ENCODE measurements at places on chromosomes 2 and 18.

DNA sequence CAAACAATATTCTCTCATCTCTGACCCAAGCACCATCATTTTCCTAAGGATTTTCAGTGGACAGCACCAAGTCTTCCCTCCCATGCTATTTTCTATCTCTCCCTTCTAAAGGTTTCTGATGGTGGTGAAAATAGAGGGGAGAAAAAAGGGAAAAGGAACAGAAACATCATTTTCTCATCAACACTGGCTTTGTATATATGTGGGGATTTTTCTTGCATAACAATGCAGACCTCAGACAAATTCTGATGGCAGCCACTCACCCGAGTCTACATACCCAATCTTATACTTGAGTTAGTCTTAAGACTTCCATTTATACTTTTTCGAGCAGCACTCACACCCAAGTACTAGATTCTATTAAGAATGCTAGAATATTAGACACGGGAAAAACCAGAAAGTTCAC is 95.8 kb downstream of the TMEM163 start:
- DNase-seq = no peak

DNA sequence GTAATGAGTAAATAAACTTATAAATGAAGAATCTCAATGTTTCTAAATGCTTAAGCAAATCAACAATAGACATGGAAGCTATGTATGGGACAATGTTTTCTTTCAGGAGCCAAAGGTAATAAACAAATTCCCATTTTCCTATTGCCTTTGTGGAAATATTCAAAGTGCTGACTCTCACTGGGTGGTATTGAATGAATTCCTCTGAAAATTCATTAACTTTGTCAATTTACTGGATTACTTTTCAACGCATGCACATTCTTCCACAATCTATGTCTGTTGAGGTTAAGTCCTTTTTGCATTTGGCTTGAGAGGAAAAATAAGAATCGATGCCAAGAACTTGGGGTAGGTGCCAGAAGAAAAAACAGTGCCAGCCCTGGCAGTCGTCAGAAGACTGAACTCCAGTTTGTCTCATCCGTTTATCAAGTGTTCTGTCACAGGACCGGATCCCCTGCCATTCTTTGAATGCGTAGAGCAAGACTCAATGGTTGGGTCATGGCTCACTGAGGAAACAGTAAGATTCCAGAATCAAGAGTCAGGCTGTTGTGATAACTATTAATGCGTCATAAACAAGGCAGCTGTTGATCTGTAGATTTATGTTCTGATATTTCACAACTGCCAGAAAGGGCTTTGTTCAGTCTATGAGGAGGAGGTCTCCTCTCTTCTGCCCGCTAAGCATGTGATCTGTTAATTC is 133.3 kb downstream of the GFPT1 start:
- no peak for DNase-seq

DNA sequence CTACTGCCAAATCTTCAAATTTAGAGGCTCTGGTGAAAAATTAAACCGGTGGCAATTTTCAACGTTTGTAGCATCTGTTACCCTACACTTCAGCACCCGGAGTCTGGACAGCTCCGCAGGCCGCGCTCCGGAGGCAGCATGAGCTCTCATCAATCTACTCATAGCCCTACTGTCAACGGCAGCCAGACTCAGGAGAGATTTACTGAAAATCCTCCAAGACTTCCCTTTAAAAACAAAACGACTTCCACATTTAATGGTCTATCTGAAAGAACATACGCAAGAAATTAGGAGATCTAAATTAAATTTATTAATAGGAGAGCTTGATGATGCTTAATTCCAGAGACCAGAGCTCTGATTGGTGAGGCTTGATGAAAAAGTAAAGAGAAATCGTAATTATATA is 970 bp upstream of the ADCYAP1 start:
- DNase-seq = no peak

DNA sequence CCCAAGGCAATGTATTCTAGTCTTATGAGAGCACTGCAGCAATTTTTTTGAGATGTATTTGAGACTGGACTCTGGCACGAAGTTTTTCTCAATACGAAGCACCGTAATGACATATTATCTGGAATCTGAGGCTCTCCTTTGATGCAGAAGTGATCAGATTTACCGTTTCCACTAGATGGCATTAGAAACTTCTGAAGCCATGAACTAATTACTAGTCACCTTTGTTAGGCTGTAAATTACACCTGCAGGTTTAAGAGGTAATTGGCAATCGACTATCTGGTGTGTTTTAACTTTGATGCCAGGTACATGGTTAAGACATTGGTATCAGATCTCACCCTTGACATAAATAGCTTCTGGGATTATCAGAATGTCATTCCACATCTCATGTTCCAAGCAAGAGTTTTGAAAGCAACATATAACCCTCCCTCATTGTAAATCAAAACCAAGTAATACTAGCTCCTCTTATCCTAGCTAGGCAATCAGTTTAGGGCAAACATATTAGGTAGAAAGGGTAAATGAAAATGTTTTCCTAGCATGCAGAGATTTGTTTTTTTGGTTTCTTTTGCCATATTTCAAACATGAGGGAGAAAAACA is 254.6 kb upstream of the SPRED2 start:
- DNase-seq = no peak

- DNase-seq = no peak
Observed at GRCh38 chr2:39094717-39095363, 26.0 kb downstream of the SOS1 start.

DNA sequence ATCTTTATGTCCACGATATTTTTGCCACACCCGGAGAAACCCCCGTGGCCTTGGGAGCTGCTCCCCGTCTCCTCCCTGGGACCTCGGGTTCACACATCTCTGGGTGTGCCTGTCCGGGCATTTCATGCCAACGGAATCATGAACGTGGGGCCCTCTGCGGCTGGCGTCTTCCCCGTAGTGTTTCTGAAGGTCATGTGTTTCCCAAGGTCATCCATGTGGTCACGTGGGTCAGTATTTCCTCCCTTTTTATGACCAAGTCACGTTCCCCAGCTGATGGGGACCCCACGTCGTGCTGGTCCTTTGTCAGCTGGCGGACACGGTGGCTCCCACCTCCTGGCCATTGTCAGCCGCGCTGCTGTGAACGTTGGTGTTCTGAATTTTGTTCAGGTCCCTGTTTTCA is 135.7 kb downstream of the NFATC1 start:
- no peak for DNase-seq

DNA sequence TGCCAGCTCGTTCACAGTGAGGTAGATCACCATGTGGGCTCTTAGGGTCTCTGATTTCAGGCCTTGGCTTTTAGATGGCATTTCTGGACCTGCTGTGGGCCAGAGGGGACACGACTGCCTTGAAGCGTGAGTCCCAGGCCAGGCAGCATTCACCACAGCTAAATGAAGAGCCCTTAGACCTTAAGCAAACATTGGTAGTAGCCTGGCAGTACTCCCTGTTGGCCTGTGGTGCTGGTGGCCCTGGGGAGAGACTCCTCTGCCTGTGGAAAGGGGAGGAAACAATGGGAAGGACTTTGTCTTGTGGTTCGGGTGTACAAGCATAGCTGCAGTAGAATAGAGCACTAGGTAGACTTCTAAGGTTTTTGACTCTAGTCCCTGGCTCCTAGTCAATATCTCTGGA is 456.0 kb upstream of the DCC start:
- no peak for DNase-seq

DNA sequence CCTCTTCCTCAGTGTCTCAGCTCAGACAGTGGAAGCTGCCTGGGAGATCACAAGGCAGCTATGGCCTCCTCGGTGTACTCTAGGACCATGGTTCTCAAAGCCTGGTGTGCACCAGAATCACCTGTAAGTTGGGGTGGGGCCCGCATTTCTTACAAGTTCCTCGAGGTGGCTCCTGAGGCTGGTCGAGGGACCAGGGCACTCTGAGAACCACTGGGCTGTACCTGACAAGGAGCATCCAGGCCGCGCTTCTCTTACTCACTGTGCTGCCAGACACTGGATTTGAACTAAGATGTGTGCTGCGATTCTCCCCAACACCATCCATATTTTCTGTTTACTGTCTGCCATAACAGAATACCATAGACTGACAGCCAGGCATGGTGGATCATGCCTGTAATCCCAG is 59.5 kb downstream of the DIPK1C start:
- no peak for DNase-seq

GRCh38 chr2:69831354-69831905 is 2.0 kb downstream of the GMCL1 start:
- no peak for DNase-seq

DNA sequence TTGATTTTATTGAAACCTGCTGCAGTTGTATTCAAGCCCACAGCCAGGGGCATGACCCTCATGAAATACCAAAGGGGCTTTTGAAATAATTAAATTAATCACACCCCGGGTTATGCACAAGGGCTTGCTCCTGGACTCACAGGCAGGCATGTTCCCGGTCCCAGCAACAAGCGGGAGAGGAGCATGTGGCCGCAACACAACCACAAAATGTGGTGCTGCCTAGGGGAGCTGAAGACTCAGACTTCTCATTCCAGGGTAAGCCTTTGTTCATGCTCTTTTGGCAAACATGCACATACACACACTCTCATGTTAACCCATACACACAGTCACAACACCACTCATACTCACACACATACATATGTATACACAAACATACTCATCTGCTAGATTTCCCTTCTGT is 233.7 kb upstream of the SMAD2 start:
- DNase-seq = no peak

DNA sequence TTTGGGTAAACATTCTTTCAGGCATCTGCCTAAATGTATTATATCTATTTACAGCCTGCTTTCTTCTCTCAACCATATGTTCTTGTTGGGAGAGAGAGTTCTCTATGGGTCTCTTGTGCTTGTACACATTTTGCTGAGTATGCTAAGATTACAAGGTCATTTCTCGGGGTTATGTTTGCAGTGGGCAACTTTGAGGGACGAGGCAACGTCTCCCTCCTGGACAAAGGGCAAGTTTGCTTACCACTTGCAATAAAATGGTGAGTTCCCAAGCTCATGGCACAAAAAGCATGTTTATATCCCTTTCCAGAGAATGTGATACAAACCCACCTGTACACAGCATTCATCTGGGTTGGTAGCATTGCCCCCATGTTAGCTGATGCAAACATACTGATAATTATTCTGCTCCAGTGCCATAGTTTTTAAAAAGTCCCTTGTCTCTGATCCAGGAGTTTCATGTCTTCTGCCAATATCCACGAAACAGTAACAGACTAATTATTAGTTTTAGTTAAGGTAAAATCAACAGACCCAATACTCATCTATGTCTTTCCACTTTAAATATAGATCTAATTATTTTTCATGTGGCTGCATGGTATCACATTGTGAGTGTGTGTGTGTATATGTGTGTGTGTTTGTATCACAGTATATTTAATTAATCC is 84.2 kb upstream of the MAPK4 start:
- no peak for DNase-seq

GRCh38 chr18:76875390-76876325 is 53.3 kb downstream of the ZNF236 start:
- peak; percentile 42 for DNase-seq

DNA sequence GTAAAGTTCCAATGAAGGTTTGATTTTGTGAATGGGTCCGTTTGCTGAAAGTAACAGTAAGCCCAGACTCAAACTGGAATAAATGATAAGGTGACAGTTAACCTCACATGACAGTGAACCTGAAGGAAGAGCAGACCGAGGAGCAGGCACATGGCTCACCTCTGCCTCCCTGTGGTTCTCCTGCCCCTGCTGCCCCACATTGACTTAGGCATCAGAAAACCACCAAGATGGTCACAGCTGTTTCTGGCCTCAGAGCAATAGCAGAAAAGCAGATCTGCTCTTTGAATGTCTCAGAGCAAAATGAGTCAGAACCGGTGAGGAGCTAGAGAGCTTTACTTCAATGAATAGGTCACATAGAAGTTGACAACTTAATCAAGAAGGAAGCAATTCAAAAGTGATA is 487.6 kb downstream of the METTL4 start:
- DNase-seq = no peak

DNA sequence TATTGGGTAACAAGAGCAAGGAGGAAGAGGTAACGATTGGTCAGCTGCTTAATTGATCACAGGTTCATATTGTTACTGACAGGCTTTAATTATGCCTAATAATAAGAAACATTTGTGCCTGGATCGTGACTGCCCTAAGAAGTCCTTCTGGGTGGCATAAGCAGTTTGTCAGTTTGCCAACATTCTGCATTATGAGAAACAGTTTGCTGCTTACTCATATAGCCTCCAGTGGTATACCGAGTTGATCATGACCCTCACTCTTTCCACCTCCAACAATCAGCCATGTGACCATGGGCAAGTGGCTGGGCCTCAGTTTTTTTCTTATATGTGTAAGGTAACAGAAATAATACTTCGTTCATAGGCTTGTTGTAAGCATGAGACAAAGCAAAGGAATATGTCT is 96.6 kb upstream of the CABLES1 start:
- no peak for DNase-seq

- DNase-seq = no peak
Observed at GRCh38 chr2:236107942-236108625, 60.1 kb downstream of the GBX2 start.

DNA sequence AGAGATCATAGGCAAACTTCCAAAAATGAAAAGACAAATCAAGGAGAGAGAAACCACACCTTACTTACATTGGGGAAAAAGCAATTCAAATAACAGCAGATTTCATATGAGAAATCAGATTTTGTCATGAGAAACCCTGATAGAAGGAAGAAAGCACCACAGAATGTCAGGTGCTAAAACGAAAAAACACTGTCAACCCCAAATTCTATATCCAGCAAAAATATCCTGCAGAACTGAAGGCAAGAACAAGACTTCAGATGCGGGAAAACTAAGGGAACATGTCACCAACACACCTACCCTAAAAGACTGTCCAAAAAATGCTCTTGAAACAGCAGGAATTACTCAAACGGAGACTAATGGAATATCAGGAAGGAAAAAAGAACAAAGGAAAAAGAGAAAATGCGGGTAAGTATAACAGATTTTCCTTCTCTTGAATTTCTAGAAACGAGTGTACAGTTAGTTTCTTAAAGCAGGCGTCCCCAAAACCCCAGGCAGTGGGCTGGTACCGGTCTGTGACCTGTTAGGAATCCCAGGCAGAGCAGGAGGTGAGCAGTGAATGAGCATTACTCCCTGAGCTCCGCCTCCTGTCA is 7.3 kb upstream of the ID2 start:
- DNase-seq = no peak

DNA sequence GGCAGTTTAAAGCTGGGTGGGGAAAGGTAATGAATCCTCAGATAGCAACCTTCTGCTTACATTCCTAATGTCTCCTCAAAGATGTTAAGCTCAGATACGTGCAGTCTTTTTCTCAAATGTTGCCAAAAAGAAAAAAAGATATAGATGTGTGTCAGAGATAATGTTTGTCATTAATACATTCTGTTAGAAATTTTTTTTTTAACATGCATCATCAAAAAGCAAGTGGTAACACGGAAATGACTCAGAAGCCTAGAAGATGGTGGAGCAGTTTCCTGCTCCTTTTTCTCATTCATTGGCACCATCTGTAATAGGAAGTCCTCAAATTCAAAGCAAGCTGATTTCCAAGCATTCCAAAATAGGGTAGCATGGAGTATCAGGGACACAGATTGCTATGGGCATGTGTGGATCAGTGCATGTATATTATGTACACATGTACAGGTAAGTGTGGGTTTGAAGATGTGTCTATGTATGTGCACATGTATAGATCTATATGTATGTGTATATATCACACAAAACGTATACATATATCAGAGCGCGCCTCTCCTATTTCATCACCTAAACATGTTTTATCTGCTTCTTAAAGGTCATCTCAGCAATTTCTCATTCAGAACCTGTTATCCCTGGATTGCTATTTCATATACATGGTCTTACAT is 79.9 kb upstream of the ITGB6 start:
- DNase-seq = no peak
